ENCODE measurements at places on chromosomes 1 and 21. TPM values are rescaled to one million over a fixed set of nuclear protein-coding genes. Genes with fewer than 3 reads are reported as not detected.

The RSPO1 gene
- 0.14 TPM for polyA plus RNA-seq

The LEFTY1 gene
- 2.7 TPM for polyA plus RNA-seq

The PRAMEF5 gene
- polyA plus RNA-seq: not detected

The TMEM269 gene
- 1.1 TPM for polyA plus RNA-seq

The LCE1E gene
- not detected for polyA plus RNA-seq

The NHLH1 gene
- 0.90 TPM for polyA plus RNA-seq

The CD1D gene
- 0.28 TPM for polyA plus RNA-seq

The TMEM53 gene
- 13.4 TPM for polyA plus RNA-seq

The VTCN1 gene
- 2.1 TPM for polyA plus RNA-seq

The CFAP45 gene
- 0.12 TPM for polyA plus RNA-seq

The FCGR3A gene
- polyA plus RNA-seq: not detected

The CR1L gene
- polyA plus RNA-seq: not detected

The PEA15 gene
- 51.9 TPM for polyA plus RNA-seq

The BACE2 gene
- polyA plus RNA-seq: 0.08 TPM

The LRRC53 gene
- not detected for polyA plus RNA-seq

The FCRL5 gene
- not detected for polyA plus RNA-seq

The APOBEC4 gene
- not detected for polyA plus RNA-seq
